Activated CD4-positive, alpha-beta T cell treated with anti-CD3 and anti-CD28 coated beads, Interleukin-2, amount 10 ng/mL, durations not matched to agents 7 days and 5 days (primary cell): ENCODE measurements at places on chromosomes 5 and 9. TPM values are rescaled to one million over a fixed set of nuclear protein-coding genes. Genes with fewer than 3 reads are reported as not detected.

Gene DNAI1
- total RNA-seq, result not detected

Gene FST
- total RNA-seq, result not detected

Gene TPD52L3
- not detected for total RNA-seq

Gene ERBIN
- 70.2 TPM for total RNA-seq

Gene SLCO6A1
- not detected for total RNA-seq

Gene CCDC171
- total RNA-seq, result 1.2 TPM

Gene FOXD4
- 0.71 TPM for total RNA-seq

Gene OXCT1
- total RNA-seq, result 58.7 TPM

Gene NRG2
- not detected for total RNA-seq

DNA sequence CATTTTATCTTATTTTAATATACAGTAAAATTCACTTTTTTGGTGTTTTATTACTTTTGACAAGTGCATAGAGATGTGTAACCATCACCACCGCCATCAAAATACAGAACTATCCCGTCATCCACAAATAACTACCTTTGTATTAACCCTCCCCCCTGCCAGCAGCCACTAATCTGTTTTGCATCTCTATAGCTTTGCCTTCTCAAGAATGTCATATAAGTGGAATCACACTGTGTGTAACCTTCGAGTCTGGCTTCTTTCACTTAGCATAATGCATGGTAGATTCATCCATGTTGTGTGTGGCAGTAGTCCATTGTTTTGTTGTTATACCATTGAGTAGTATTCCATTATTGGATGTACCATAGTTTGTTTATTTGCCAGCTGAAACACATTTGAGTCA is 98.8 kb downstream of the BOD1 start:
- DNase-seq, result no peak
- peaks cover 5% of the 10 kb centered on the region for H3K4me1 ChIP-seq
- H3K27ac ChIP-seq, result no peak overlapping the region

GRCh38 chr5:21895766-21896350 is 957.3 kb downstream of the CDH12 start:
- DNase-seq, result no peak
- H3K36me3 ChIP-seq, result no peaks in the 10 kb centered on the region
- H3K4me3 ChIP-seq, result no peak overlapping the region
- no peaks in the 10 kb centered on the region for H3K4me1 ChIP-seq
- H3K27ac ChIP-seq, result no peak overlapping the region

DNA sequence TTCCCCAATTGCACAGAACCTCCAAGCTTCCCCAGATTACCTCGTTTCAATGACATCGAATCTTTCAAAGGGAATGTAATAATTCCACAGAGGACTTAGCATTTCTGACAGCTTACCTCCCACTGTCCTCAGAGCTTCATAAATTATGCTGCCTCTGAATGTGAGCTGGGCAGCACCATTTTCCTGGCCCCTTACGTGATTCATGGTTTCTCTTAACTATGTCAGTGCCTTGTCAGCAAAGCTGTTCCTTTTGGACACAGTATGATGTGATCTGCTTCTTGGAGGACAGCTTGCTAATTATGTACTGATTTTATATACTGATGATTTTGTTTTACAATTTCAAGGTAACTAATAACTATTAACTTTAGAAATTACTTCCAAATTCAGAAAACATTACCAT is 27.7 kb upstream of the SSBP2 start:
- no peak for DNase-seq
- H3K36me3 ChIP-seq, result peaks cover 3% of the 10 kb centered on the region
- H3K27ac ChIP-seq, result peak overlapping the region; percentile 93
- peaks cover 24% of the 10 kb centered on the region for H3K4me1 ChIP-seq
- H3K27me3 ChIP-seq, result no peaks in the 10 kb centered on the region

GRCh38 chr5:40396317-40396716 is 283.4 kb upstream of the PTGER4 start:
- H3K4me3 ChIP-seq, result no peak overlapping the region
- no peaks in the 10 kb centered on the region for H3K36me3 ChIP-seq
- no peaks in the 10 kb centered on the region for H3K27me3 ChIP-seq
- DNase-seq, result no peak

DNA sequence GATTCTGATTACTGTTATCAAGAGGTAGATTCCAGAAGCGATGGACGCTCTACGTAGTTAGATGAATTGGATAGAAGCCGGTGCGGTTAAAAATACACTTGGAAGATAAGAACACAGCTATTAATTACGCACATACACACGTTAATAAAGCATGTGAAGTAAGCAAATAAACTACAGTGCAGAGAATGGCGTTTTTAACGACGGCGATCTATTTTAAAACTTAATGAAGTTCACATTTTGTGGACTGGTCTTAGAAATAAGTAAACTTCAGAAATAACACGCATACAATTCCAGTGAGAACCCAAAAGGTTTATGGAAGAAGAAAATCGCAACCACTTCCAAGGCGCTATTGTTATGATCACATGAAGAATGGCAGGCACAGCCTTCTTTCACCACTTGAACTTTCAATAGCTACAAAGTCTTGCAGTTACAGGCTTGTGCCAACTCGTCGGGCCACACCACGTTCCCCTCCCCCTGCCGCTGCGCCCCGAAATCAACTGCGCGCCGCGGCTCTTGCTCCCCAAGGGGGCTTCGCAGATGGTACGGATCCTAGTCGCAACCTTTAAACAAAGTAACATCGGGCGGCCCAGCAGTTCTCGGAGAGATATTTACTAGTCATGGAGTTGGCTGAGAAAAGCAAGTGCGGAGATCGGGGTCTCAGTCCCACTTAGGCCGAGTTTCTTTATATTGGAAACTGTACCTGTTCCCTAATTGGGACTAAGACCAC is 866 bp upstream of the SEMA6A start:
- DNase-seq, result no peak
- H3K4me1 ChIP-seq, result peaks cover 30% of the 10 kb centered on the region
- peaks cover 3% of the 10 kb centered on the region for H3K36me3 ChIP-seq
- peak overlapping the region; percentile 11 for H3K27ac ChIP-seq
- peak overlapping the region; percentile 52 for H3K4me3 ChIP-seq

GRCh38 chr5:54889826-54890225 is 95.6 kb downstream of the ESM1 start:
- DNase-seq, result no peak
- no peak overlapping the region for H3K4me3 ChIP-seq
- peaks cover 83% of the 10 kb centered on the region for H3K27me3 ChIP-seq
- H3K27ac ChIP-seq, result no peak overlapping the region

- no peak overlapping the region for H3K27ac ChIP-seq
- no peaks in the 10 kb centered on the region for H3K36me3 ChIP-seq
- no peaks in the 10 kb centered on the region for H3K4me1 ChIP-seq
- no peaks in the 10 kb centered on the region for H3K27me3 ChIP-seq
- no peak for DNase-seq
These were observed 257.6 kb downstream of the NFIB start for GRCh38 chr9:14056316-14056861.

DNA sequence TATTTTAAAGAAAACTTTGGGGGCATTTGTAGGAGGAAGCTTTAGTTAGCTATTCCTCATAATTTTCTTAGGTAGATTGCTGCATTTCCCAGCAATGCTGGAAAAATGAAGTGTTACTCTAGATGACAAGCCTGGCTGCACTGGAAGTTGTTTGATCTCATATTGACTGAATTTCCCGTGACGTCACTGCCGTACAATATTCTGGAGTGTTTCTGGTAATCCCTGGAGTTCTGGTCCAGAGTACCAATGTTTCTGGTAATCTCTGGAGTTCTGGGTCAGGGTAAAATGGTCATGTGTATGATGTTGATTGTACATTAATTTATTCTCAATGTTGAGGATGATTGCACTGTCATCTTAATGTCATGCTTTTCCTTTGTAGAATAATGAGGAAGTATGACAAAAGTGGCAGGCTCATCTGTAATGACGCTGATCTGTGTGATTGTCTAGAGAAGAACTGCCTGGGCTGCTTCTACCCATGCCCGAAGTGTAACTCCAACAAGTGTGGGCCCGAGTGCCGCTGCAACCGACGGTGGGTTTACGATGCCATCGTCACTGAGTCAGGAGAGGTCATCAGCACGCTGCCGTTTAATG is 26.2 kb downstream of the ARL14EPL start:
- H3K4me3 ChIP-seq, result no peak overlapping the region
- H3K27me3 ChIP-seq, result peaks cover 25% of the 10 kb centered on the region
- no peak for DNase-seq
- H3K4me1 ChIP-seq, result no peaks in the 10 kb centered on the region
- H3K27ac ChIP-seq, result no peak overlapping the region
- no peaks in the 10 kb centered on the region for H3K36me3 ChIP-seq

DNA sequence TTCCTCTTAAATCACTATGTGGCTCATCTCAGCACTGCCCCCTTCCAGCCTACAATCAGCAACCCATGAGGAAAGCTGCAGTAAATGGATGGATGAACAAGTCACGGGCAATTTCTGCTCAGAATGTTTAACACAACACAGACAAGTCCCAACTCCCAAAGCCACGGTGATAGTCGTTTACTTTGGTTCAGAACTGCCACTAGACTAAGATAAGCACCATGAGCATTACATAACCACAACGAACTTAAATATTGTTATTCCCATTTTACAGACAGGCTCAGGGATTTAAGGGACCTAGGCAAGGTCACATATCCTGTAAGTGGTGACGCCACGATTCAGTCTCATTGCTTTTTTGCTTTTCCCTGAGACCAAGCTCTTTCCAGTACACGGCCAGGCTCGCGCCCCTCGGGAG is 2.0 kb upstream of the SMIM27 start:
- peak overlapping the region; percentile 94 for H3K4me3 ChIP-seq
- H3K4me1 ChIP-seq, result peaks cover 33% of the 10 kb centered on the region
- DNase-seq, result peak; percentile 12
- no peaks in the 10 kb centered on the region for H3K27me3 ChIP-seq

DNA sequence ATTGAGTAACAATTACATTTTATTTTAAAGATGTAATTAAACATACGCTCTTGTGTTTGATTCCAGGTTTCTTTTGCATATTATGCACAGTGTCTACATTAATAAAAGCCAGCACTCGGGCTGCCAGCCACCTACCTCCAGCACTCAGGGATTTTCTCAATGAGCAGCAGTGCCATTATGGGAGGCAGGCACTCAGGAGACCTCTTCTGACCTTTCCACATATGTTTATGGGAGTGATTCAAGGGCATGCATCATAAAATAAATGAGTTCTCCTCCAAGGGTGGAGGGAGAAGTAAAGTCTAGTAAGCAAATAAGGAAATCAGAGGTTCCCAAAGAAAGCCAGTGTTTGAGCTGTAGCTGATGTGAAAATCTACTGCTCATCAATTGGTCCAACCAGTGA is 119.8 kb upstream of the IRX2 start:
- H3K4me1 ChIP-seq, result no peaks in the 10 kb centered on the region
- H3K36me3 ChIP-seq, result no peaks in the 10 kb centered on the region
- no peak overlapping the region for H3K27ac ChIP-seq
- no peaks in the 10 kb centered on the region for H3K27me3 ChIP-seq
- DNase-seq, result no peak

- H3K27ac ChIP-seq, result peak overlapping the region; percentile 84
- H3K4me1 ChIP-seq, result peaks cover 22% of the 10 kb centered on the region
- DNase-seq, result peak; percentile 58
- H3K27me3 ChIP-seq, result peaks cover 21% of the 10 kb centered on the region
- H3K36me3 ChIP-seq, result no peaks in the 10 kb centered on the region
These were observed 20.8 kb downstream of the DCANP1 start for GRCh38 chr5:135426102-135427082.

GRCh38 chr5:1817261-1818043 is 16.2 kb downstream of the NDUFS6 start:
- no peak for DNase-seq
- H3K4me3 ChIP-seq, result no peak overlapping the region
- H3K27me3 ChIP-seq, result no peaks in the 10 kb centered on the region

DNA sequence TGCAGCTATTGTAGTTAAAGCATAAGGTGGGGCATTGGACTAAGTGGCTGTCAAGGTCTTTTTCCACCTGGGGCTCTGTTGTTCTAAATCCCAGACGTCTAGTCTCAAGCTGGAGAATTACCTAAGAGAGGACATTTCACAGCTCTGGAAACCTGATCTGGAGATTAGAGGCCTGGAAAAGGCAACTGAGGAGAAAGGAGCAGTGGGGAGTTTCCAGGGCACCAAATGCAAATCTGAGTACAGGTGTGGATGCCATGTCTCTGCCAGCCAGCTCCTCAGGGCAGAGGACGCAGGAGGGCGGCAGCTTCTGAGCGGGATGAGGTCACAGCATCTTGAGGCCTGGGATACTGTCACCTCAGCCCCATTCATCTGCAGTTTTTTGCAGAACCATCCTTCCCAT is 65.2 kb downstream of the PPARGC1B start:
- H3K27ac ChIP-seq, result no peak overlapping the region
- DNase-seq, result no peak
- no peak overlapping the region for H3K4me3 ChIP-seq
- no peaks in the 10 kb centered on the region for H3K4me1 ChIP-seq
- H3K36me3 ChIP-seq, result no peaks in the 10 kb centered on the region

- no peak overlapping the region for H3K4me3 ChIP-seq
- H3K4me1 ChIP-seq, result peaks cover 4% of the 10 kb centered on the region
- H3K27ac ChIP-seq, result no peak overlapping the region
- H3K36me3 ChIP-seq, result no peaks in the 10 kb centered on the region
- DNase-seq, result no peak
- peaks cover 38% of the 10 kb centered on the region for H3K27me3 ChIP-seq
These were observed 128.7 kb downstream of the PAX5 start for GRCh38 chr9:36905101-36906066.

DNA sequence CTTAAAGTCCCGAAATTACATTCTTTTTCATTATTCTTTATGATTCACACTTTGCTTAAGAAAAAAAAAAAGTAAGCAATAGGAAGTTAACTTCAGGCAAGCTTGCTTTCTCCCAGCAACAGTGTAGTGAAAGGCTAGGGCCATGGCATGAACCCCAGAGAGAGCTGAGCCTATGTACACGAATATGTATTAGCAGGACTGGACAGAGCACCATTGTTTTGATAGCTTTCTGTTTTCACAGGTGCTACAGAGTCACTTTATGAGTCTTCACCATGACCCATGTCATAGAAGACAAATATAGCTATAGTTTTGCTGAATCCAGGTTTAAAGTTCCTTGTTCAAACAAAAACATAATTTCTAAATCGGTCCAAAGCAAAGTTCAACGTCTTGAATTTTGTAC is 199.2 kb downstream of the ADAMTSL1 start:
- no peak overlapping the region for H3K4me3 ChIP-seq
- no peaks in the 10 kb centered on the region for H3K36me3 ChIP-seq
- H3K27ac ChIP-seq, result no peak overlapping the region
- H3K27me3 ChIP-seq, result no peaks in the 10 kb centered on the region
- DNase-seq, result no peak

GRCh38 chr5:133746834-133747233 is 134.5 kb upstream of the FSTL4 start:
- peaks cover 3% of the 10 kb centered on the region for H3K27me3 ChIP-seq
- H3K36me3 ChIP-seq, result no peaks in the 10 kb centered on the region
- no peak for DNase-seq
- H3K27ac ChIP-seq, result no peak overlapping the region

- H3K27ac ChIP-seq, result no peak overlapping the region
- H3K27me3 ChIP-seq, result no peaks in the 10 kb centered on the region
- H3K36me3 ChIP-seq, result no peaks in the 10 kb centered on the region
- H3K4me3 ChIP-seq, result no peak overlapping the region
- H3K4me1 ChIP-seq, result no peaks in the 10 kb centered on the region
- no peak for DNase-seq
These were observed 1150.7 kb upstream of the WWC1 start for GRCh38 chr5:167140548-167141291.

DNA sequence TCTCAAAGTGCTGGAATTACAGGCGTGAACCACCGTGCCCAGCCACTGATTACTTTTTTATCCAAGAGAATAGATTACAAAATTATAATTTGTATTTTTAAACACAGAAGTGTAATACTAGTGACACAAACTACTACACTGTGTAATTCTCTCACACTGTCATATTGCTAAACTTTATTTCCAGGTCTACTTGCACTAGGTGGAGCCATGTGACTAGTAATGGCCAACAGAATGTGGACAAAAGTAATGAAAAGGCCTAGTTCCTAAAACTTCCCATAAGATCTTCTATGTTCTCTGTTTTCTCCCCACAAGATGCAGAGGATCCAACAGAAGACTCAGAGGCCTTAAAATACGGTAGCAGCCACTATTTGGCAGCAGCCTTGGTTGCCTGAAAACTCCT is 27.3 kb downstream of the NADK2 start:
- H3K27me3 ChIP-seq, result no peaks in the 10 kb centered on the region
- no peak overlapping the region for H3K27ac ChIP-seq
- DNase-seq, result no peak
